Fibroblast of pulmonary artery (primary cell): ENCODE measurements at places on chromosomes 7 and 10.

- DNase-seq, result no peak
Observed at GRCh38 chr10:71746344-71747037, 26.8 kb downstream of the VSIR start.

GRCh38 chr10:13049774-13050420 is 48.4 kb upstream of the CCDC3 start:
- no peak for DNase-seq

DNA sequence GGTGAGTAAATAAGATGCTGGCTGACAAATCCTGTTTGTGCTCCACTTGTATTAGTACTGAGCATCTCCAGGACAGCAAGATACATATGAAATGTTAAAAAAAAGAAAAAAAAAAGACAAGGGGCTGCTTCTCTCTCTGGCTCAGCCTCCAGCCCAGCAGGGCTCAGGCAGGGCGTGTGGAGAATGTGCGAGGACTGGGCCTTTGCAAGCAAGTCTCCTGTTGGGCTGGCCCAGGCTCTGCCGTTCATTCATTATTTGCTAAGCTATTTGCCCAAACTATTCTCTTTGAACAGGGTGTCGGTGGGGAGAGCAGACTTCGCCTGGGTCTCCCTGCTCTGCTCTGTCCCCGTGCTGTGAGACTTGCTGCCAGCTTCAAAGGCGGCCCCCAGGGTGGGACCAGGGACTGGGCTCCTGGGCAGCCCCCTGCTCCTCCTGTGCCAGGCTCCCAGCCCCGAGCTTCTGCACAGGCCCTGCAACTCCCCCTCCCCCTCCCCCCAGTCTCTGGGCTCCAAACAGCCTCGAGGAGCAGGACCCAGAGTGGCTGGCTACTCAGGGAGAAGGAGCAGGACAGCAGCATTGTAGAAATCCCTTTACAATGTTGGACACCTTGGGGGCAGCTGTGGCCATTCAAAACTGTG is 25.6 kb upstream of the MGMT start:
- DNase-seq, result no peak

- no peak for DNase-seq
Observed at GRCh38 chr7:87231711-87232110, 12.2 kb upstream of the TMEM243 start.

DNA sequence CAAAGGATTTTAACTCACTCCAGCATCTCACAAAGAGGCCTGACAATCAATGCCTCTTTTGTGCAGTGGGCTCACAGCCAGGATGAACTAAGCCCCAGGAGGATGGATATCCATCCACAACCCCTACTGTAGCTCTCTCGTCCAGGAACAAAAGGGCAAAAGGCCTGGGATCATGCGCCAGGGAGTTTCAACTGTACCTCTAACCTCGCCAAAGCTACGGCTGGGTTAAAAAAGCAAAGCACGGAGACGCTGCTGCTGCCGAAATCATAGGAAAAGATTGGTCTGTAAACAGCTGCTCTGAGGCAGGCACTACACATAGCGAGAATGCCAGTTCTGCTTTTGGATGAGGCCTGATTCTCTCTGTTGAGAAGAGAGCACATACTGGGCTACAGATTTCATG is 32.1 kb downstream of the VSTM4 start:
- no peak for DNase-seq

- no peak for DNase-seq
Observed at GRCh38 chr7:120951826-120952225, 1.2 kb downstream of the ING3 start.
